ENCODE measurements at places on chromosomes 5 and 9.

- no peak for DNase-seq
Measured at GRCh38 chr9:84521208-84521607, 148.3 kb upstream of the NTRK2 start.

- DNase-seq, result no peak
Measured at GRCh38 chr9:112501287-112501686, 14.7 kb downstream of the KIAA1958 start.

GRCh38 chr9:97510797-97511654, 9.6 kb downstream of the TMOD1 start:
- DNase-seq, result peak; percentile 69

DNA sequence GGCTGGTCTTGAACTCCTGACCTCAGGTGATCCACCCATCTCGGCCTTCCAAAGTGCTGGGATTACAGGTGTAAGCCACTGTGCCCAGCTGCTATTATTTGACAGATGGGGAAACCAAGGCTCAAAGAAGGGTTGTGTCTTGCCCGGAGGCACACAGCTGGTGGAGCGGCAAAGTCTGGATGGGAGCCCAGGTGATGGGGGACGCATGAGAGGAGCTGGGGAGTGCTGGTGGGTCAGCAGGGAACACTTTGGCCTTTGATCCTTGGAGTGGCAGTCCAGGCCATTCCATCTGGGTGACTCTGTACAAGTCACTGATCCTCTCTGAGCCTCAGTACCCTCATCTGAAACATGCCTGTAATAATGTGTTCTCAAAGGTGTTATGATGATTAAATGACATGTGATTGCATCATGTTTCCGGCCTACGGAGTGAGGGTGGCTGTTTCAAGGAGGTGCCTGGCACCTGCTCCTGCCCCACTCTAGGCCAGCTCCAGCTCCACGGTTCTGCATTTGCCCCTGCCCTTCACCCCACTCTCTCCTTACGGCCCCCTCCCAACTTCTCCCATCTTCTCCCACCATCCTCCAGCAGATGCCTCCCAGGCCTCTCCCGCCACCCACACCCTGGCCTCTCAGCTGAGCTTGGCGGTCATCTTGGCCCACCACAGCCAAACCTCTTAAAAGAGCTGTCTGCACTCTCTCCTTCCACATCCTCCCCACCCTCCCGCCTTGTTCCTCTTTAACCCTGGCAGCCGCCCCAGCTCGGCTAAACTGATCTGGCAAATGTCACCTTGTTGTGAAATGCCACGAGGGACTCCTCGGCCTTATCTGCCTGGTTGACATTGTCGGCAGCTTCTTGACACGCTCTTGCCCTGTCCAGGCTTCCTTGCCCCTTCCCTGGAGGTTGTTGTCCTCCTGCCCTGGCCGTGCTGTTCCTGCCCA, 5.5 kb upstream of the DBN1 start:
- no peak for DNase-seq

- DNase-seq, result no peak
Measured at GRCh38 chr5:100165309-100165708, 369.9 kb upstream of the FAM174A start.

GRCh38 chr5:126271141-126271540, 152.1 kb upstream of the GRAMD2B start:
- no peak for DNase-seq

DNA sequence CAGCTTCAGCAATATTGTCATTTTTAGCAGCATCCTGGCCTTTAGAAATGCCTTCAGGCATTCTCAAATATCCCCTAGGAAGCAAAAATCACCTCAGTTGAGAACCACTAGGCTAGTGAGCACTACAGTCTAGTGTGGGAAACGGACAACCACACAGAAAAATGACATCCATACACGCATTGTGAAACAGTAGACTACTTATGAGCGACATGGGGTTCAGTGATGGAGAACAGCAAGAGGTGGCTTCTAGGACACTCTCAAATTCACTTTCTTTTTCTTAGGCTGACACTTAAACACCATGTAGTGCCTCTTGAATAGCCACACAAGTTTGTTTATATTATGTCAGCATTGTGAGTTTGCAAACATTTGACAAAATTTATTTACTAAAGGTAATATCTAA, 203.0 kb downstream of the KDM4C start:
- no peak for DNase-seq

DNA sequence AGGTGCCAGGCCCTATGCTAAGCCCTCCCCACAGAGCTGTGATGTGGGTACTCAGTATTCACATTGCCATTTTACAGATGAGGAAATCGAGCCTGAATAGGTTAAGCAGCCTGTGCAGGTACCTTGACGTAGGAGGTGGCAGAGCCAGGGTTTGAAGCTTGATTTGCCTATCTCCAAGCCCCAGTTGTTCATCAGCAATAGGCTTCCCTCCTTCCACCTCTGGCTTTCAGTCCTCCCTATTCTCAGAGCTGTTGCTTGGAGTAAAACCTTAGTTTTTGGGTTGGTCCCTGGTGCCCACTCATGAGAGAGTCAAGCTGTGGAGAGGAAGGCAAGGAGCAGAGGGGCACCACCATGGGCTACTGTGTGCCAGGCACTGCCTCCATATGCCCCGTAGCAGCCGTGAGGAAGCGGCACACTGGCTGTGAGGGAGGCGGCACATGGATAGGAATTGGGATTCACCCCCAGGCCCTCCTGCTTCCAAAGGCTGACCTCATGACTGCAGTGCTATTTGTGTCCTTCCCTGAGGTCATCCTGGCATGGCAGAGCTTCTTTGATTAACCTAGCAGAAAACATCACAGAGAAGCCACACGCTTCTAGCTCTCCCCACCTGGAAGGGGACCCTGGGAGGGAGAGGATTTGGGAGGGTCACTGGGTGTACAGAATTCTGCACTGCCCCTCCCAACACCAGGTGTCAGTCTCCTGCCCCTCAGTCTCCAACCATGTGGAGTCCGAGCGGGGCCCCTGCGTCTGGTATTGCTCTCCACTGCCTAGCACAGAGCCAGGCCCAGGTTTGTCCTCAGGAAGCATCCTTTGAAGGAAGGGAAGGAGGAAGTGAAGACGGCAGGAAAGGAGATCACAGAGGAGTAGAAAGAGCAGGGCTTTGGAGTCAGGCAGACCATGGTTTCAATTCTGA, 109.8 kb downstream of the RGS3 start:
- no peak for DNase-seq

GRCh38 chr5:159412284-159413046, 82.2 kb upstream of the IL12B start:
- peak; percentile 30 for DNase-seq

DNA sequence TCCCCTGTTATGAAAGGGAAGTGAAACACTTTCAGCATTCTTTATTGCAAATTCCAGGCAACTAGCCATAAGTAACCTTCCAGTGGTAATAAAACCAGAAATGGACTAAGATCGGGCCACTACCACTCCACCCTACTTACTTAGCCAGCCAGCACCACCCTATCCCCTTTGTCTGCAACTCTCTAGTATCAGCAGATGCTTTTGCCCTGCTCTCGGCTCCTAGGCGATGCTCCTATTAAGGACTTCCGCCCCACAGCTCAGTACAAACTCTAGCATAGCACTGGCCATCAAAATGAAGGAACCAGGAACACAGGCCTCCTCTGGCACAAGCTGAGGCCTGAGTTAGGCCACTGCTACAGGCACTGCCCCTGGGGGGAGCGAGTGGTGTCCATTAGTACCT, 81.2 kb downstream of the GLDC start:
- peak; percentile 14 for DNase-seq

- DNase-seq, result no peak
Measured at GRCh38 chr9:90979138-90979551, 177.5 kb downstream of the SYK start.

DNA sequence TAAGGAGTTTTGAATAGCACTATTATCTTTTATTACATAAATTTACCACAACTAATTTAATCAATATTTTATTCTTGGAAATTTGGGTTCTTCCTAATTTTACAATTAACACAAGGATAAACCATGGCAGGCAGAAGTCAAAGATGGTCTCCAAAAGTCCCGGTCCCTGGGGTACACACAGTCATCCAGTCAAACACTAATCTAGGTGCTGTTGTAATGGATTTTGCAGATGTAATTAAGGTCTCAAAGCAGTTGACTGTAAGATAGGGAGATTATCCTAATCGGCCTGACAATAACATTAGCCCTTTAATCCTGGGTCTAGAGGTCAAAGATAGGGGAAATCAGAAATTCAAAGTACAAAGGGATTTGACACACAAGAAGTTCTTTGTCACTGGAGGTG, 57.5 kb upstream of the HTR1A start:
- DNase-seq, result no peak

GRCh38 chr9:113887436-113887835, 11.3 kb downstream of the ZNF618 start:
- no peak for DNase-seq

- peak; percentile 92 for DNase-seq
Measured at GRCh38 chr9:73143711-73144328, 7.8 kb upstream of the ANXA1 start.

DNA sequence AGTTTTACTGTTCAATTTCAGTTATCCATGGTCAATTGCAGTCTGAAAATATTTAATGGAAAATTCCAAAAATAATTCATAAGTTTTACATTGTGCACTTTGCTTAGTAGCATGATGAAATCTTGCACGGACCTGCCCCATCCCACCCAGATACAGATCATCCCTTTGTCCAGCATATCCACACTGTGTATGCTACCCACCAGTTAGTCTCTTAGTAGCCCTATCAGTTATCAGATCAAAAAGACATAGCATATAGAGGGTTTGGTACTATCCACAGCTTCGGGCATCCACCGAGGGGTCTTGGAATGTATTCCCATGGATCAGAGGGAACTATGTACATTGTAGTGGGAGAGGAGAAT, 97.7 kb downstream of the SLC44A1 start:
- no peak for DNase-seq

DNA sequence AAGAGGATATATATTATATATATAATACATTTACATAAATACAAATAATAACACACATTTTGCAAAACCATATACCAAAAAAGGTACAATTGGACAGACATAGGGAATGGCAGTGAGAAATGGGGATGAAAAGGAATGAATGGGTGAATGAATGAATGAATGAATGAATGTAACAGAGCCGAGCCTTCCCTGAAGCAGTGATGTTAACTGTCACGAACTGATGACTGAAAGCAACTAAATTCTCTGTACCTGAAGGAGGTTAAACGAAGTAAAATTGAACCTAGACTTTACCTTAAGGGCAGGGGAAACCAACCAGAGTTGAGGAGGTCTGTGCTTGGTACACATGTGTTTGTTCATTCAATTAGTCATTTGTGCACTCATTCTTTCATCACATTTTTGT, 169.6 kb upstream of the TBC1D2 start:
- no peak for DNase-seq

- DNase-seq, result no peak
Measured at GRCh38 chr9:121358751-121359150, 11.3 kb downstream of the STOM start.

DNA sequence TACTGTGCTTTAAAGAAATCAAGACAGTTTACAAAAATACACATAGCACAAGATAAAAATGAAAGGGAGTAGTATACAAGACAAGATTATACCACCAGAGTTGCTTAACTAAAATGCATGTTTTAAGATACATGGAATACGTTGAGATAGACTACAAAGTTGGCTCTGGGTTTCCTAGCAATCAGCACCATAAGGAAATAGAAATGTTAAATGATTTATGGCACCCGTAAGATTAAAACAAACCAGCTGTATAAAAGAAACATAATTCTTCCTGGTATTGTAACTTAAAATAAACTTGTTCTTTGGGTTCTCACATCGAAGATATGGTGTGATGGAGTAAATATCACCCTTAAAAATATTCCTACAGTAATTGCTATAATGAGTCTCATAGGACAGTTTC, 9.9 kb upstream of the CSNK1G3 start:
- DNase-seq, result no peak

- no peak for DNase-seq
Measured at GRCh38 chr5:74085782-74086181, 459.8 kb downstream of the ARHGEF28 start.

DNA sequence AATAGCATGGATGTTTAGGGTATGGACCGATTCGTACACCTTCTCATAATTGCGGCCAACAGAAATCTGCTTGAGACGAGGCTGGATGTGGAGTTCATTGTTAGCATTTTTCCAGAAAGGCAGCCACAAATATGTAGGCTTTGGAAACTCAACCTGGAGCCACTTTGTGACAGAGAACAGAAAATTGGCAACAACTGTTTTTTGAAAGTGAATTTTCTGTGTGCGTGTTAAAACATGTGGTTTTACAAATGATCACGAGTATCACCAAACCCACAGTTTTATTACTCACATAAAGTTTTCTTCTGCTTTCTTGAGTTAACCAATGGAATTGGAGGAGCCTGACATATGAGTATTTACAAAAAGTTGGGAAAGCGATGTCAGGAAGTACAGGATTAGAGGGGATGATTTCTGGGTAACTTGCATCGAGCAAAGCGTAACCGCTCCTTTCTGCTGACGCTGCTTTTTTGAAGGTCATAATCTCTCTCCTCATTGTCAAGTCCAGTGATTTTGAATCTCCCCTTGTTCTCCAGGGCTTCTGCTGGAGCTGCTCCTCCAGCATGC, 138.5 kb upstream of the TAF11L2 start:
- peak; percentile 94 for DNase-seq

DNA sequence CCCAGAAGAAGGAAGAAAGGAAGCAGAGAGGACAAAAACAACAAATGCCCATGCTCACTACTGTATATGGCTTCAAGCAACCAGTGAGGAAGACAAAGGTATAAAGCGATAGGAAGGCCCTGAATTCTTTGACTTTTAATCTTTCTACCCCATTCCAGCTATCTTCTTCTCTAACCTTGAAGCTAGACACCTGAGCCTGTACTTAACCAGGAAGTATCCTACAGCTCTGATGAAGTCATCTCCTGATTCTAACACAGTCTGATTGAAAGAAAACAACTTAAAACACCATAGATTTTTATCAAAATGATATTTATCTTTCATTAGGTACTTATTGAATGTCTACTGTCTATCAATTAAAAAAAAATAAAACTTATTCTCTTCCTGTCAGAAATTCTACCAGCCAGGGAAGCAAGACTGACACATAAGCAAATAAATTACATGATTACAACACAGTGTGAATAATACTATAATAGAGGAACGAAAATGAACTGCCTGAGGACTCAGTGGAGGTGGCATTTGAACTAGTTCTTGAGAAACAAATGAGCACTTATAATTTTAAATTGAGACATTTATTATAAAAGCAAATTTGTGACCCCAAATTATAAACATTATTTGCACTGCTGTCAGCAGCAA, 123.3 kb upstream of the ELL2 start:
- no peak for DNase-seq

- DNase-seq, result no peak
Measured at GRCh38 chr5:172611913-172612312, 29.1 kb upstream of the NEURL1B start.

- DNase-seq, result peak; percentile 42
Measured at GRCh38 chr5:73763300-73764032, 137.5 kb downstream of the ARHGEF28 start.

DNA sequence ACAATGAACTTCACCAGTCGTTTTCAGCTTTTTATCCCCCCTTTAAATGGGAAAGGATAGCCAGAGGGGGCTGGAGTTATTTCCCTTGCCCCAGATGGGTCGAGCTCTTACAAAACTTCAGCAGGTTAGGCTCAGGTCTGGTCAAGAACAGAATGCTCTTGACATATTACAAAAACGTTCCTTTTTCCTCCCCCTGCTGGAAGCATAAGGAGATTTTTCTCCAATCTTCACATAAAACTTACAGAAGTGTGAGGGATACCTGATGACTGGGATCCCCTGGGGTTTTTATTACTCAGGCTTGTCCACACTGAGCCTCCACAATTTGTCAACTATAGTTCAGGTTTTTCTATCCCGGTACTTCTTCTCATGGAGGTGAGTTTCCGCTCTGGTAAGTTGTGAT, 60.8 kb downstream of the CSF2 start:
- DNase-seq, result peak; percentile 21

GRCh38 chr5:110377943-110378342, 348.5 kb downstream of the TMEM232 start:
- DNase-seq, result peak; percentile 44

GRCh38 chr5:157252711-157253465, 13.0 kb upstream of the CYFIP2 start:
- DNase-seq, result no peak

All from iris pigment epithelial cell (primary cell).